Choroid plexus epithelial cell (primary cell): ENCODE measurements at places on chromosomes 6 and 20.

DNA sequence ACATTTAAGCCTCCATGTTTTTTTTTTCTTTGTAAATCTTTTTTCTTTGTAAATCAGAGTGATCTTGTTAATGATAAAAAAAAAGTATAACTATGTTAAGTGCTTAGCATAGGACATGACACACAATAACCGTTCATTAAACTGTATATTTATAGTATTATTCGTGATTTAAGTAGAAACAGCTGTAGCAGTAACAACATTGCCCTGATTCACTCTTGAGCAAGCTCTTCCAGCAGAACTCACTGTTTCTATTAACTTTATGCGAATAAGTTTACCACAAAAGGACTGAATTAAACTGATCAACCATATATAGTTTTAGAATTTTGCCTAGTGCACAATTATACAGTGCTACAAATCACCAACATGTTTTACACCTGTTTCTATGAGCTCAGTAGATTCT is 1338.0 kb upstream of the EYS start:
- DNase-seq: no peak

DNA sequence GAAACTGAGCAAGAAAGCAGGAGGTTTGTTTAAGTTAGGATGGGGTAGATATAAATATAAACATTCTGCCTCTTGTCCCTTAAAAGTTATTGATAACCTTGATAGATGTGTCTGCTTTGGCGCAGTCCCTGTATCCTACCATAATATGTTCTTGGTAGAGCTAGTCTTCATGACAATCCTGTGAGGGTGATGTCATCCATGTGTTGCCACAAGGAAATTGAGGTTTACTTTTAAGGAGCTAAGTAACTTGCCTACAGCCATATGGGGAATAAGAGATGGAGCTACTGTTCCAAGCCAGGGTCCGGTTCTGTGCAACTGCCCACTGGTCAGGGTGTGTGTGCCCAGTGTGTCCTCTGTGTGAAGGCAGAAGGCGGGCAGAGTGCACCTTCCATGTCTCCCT is 78.5 kb downstream of the SSR1 start:
- DNase-seq: no peak

DNA sequence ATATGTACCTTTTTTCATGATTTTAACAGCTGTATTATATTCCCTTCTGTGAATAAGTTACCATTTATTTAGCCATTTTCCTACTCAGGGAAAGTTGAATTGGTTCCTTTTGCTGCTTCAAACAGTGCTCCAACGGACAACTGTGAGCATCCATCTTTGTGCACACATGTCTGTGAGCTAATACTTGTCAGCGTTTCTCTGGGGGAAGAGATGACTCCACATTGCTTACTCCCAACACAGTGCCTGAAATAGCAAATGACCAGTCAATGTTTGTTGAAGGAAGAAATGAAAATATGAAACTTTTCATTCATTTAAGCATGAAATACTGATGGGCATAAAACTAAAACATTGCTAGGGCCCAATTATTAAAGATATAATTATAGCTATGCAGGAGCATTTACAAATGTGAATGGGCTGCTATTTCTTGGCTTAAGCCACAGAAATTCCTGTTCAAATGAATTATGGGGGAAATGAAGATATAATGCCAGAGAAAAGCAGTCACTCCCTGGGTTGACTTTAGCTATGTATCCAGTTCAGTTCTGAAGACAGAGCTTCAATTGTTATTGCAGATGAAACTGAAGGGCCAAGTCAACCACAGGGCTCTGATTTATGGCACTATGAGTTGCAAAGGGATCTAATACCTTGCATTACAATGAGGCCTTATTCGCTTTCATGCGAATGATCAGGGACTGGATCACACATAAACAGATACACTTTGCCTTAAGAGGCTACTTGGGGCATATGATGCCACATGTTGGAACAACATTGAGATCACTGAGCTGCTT is 47.4 kb upstream of the FOXC1 start:
- no peak for DNase-seq

GRCh38 chr6:54802775-54803634 is 43.6 kb upstream of the FAM83B start:
- peak; percentile 71 for DNase-seq

DNA sequence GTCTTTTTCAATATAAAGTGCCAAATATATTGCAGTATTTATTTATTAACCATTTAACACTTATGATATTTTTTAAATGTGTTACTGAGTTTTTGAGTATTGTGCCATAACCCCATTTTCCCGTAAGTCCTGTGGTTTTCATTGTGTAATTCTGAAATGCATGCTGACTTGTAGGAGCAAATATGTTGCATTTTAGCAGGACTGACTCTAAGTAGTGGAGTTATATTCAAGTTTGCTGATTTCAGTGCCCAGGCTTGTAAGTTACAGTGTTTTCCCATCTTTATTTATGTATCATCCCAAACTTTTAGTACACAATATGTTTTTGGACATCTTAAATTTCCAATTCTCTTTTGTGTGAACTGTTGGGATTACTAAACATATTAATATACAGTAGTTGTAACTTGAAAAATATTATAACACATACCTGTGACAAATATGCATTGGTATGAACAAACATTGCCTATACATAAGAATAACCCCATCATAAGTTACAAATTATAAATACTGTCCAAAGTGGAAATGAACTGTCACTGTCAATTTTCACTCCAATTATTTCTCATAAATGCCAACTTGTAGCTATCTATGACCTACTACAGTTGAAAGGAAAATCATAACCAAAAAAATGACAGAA is 179.3 kb upstream of the RUNX2 start:
- peak; percentile 86 for DNase-seq

DNA sequence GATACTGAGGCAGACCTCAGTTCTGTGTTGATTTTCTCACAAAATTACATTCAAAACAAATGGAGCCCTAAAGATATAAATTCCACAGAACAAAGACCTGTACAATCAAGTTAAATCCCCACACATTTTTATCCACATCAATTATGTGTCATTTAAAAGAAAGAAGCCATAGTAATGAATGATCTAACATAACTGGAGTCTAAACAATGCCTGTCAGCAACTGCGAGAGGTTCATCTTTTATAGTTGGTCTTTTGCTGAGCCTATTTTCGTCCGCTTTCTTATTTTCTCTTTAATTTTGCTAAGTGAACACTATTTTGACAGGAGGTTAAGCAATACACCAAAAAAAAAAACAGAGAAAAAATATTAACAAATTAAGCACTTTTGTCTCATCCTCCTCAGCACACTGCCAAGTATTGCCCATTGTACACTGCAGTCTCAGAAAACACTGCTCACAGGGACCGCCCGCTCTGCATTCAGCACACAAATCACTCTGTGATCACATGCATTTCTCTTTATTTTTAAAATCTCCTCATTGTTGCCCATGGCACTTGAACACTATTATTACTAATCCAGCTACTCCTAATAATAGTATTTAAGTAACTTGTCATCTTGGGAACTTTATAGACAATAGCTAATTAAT is 140.8 kb downstream of the BTBD9 start:
- DNase-seq: no peak

GRCh38 chr6:140671926-140672325 is 1297.5 kb upstream of the CITED2 start:
- DNase-seq: peak; percentile 11

- peak; percentile 21 for DNase-seq
These were observed 323.4 kb downstream of the TAF4 start for GRCh38 chr20:61742097-61742825.

DNA sequence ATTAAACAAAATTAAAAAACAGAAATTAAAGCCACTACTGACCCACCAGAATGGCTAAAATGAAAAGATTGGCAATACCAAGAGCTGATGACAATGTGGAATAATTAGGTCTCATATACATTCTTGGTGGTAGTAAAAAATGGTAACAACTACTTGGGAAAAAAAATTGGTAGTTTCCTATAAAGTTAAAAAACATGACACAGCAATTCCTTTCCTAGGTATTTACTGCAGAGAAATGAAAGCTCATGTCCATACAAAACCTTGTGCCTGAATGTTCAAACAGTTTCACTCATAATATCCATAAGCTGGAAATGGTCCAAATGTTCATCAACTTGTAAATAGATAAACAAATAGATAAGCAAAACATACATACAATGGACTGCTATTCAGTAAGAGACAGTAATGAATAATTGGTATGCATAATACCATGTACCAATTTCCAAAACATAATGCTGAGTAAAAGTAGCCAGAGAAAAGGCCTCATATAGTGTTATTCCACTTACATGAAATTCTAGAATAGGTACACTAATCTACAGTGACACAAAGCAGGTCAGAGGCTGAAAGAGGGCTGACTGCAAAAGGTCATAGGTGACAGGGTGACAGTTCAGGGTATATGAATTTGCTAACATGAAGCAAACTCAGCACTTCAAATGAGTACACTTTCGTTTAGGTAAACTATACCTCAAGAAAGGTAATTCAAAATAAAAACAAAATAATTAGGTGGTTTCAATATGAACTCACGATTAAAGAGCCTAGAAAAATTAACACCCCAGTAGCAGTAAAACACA is 53.0 kb downstream of the B3GAT2 start:
- DNase-seq: no peak

DNA sequence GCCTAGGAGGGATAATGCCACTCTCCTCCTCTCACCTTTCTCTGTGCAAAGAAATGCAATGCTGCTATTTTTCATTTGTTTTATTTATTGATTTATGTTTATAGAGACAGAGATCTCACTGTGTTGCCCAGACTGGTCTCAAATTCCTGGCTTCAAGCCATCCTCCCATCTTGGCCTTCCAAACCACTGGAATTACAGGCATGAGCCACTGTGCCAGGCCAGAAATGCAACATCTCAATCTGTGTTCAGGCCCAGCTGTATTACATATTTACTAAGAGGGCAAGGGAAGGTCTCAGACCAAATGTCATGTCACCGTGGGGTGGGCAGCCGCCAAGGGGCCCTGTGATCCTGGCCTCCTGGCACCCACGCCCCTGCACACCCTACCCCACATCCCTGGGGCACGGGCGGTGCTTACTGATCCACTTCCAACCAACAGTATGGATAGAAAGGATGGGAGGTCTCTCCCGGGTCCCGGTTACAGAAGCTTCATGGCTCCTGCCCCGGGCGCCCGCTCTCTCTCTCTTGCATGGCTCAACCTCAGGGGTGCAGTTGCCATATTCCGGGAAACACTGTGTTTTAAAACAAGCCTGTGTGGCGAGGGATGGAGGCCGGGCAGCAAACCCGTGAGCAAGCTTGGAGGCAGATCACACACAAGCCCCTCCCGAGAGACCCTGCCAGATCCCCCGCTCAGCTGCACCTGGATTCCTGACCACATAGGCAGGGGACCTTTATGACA is 111.8 kb downstream of the AGPAT4 start:
- peak; percentile 49 for DNase-seq

- no peak for DNase-seq
These were observed 24.4 kb upstream of the EDN1 start for GRCh38 chr6:12265791-12266190.

GRCh38 chr6:7809346-7809745 is 83.4 kb downstream of the BMP6 start:
- no peak for DNase-seq

DNA sequence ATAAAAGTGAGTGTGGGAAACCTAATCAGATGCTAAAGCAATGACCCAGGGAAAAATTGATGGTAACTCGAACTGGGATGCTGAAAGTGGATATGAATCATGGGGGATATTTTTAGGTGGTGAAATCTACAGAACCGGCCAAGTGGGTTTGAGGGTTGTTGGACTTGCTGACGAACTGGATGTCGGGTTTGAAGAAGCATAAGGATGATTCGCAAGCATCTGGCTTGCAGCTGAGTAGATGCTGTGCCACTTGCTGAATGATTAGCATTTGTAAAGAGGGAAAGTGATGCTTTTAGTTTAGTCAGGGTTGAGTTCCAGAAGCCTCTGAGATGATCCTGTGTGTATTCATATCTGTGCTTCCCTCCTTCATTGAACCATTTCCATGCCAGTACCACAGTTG is 54.9 kb downstream of the UBR2 start:
- peak; percentile 41 for DNase-seq

DNA sequence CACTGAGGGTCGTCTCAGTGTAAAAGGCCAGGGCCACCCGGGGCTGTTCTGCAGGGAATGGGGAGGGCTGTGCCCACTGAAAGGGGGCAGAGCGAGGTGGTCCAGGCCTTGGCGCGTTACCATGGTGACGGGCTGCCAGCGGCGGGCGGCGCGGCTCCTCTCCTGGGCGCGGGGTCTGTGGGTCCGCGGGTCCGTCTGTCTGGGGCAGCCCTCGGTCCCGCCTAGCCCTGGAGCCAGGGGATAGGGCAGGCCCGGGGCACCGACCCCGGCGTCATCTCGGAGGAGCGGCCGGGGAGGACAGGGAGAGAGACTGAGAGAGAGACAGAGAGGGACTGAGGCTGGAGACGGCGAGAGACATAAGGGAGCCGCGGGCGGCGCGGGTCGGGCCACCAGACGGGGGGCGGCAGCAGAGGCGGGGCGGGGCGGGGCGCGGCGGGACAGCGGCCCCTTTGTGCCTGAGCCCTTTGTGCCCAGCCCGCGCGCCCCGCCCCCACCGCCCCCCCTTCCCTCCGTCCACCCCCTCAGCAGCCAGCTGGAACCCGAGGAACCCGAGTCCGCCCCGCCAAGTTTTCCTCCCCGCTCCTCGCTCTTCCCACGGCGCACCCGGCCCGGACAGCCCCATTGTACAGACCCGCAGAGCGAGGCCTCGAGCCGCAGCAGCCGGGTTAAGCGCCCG is at the start of gene KIAA1755:
Gene KIAA1755, minus strand, starts transcription at position 358 of the 676 bp plus-strand sequence. Its CDS starts 235 bp downstream, at position 123.
- peak; percentile 41 for DNase-seq

- peak; percentile 92 for DNase-seq
These were observed 595 bp upstream of the SRF start for GRCh38 chr6:43170417-43170930.

- no peak for DNase-seq
These were observed 570 bp upstream of the ANKS1A start for GRCh38 chr6:34888514-34888856.

- peak; percentile 34 for DNase-seq
These were observed 243.4 kb downstream of the TRDN start for GRCh38 chr6:123393331-123393730.

DNA sequence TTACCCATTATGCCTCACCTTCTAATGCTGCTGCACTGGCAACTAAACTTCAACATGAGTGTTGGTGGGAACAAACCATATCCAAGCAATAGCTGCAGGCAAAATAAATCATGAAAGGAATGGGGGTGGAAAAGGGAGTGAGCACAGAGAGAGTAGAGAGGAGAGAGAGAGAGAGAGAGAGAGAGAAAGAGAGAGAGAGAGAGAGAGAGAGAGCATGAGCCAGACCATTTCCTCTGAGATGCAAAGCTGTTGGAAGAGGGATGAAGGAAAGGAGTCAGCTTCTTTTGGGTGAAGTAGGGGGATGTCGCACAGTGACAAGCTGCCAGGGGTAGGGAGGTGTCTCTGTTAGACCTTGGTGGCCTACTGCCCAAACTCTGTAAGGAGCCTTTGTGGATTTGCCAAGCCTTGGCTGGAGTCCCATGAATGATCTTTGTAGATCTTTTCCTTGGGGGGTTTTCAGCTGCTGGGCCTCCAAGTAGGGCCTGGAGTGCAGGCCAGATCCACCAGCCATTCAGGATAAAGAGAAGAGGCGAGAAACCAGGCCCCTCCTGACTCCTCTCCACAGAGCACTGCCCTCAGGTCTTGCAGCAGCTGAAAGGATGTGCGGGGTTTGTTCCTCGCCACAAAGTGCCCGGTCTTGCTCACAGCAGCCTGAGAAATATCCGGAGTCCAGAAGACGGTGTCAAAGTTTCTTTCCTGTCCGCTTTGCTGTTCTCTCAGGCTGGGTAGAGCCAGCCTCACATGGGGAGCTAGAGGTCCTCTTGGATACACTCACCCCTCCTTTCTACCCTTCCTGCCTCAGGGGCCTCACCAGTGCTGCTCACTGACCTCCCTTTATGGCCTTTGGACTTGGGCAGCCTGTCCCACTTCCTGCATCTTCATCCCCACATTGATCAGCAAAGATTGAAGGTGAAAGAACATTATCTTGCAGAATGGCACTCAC is 17.8 kb downstream of the BTBD3 start:
- no peak for DNase-seq

GRCh38 chr20:62367633-62368391 is 700 bp upstream of the LAMA5 start:
- no peak for DNase-seq
